PC-3 (cell line): ENCODE measurements at places on chromosomes 5 and 9. TPM values are rescaled to one million over a fixed set of nuclear protein-coding genes. Genes with fewer than 3 reads are reported as not detected.

Gene PCA3
- not detected in 2 replicates for total RNA-seq

GRCh38 chr5:180069589-180070247 lies 1.8 kb downstream of the RNF130 start:
- DNase-seq: peak; percentile 26

Gene CDKN2B-AS1
- total RNA-seq: 0.40 and 2.0 TPM in 2 replicates

Gene PAPPA
- not detected in 2 replicates for total RNA-seq

GRCh38 chr5:134626369-134627014 lies 6.1 kb downstream of the SAR1B start:
- DNase-seq: peak; percentile 61

DNA sequence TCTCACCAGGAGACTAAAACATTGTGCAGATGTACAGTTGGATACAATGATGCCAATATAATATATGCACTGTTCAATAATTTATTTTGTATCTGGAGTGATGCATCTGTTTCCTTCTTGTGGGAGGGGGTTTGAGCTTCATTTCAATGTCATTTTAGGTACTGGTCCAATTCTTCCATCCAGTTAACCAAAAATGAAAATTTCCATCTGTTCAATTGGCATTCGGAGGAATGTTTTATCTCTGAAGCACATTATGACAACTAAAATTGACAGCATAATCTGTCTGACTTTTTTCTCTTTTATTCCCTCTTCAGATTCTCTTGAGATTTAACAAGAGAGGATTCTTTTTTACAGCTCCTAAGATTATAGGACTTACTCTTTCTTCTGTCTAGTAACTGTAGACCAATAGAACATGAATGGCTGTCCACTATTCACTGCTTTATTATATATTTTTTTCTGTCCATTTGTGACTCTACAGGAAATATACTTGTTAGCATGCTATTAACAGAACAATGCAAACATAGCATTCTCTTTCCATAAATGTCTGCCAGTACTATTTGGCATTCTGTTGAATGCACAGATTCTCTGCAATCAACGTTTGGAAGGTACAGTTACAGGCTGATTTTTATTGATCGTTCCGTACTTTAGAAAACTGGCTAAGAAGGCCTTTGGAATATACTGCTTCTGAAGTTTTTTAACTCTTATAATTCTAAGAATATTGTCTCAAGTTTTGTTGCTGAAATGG lies 57.8 kb downstream of the NDUFAF2 start:
- no peak for DNase-seq
